Endodermal cell (in vitro differentiated cells): ENCODE measurements at places on chromosomes 16 and 17. TPM values are rescaled to one million over a fixed set of nuclear protein-coding genes. Genes with fewer than 3 reads are reported as not detected.

GRCh38 chr17:45940293-45940692, 45.9 kb downstream of the MAPT start:
- H3K36me3 ChIP-seq = no peaks in the 10 kb centered on the region
- H3K4me3 ChIP-seq = no peak overlapping the region
- H3K27me3 ChIP-seq = peaks cover 20% of the 10 kb centered on the region
- no peak overlapping the region for H3K27ac ChIP-seq
- peaks cover 5% of the 10 kb centered on the region for H3K4me1 ChIP-seq

DPEP2NB gene
- total RNA-seq = not detected in 2 replicates

DNA sequence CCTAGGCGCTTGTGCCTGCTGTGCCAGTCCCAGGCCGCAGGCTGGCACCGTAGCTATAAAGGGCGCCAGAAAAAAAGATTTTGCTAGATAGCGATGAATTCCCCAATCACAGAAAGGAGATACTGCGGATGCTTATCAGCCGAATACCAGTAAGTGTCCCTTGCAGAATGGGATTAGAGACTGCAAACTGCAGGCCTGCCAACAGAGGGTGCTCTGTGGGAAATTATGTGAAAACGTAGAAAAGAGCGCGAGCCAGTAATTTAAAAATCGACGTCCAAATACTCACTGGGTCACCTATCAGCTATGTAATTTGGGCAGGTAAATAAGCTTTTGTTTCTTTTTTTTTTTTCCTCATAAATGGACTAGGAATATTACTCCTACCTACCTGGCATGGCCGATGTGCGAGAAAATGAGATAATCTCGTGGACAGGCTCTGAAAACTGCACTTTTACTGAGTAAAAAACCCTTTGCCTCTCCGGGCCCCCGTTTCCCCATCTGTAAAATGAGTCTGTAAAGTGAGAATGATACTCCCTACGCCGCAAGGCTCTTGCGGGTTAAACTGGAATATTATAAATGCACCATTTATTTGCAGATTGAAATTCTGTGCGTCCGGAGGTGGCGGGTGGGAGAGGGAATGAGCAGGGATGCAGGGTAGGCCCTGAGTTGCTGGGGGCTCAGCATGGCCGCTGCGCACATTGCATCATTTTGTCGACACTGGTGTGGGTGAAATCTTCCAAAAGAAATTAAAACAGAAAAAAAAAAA, 1.2 kb upstream of the COG1 start:
- H3K4me1 ChIP-seq = peaks cover 5% of the 10 kb centered on the region
- peak overlapping the region; percentile 75 for H3K4me3 ChIP-seq
- DNase-seq = peak; percentile 95
- H3K27ac ChIP-seq = peak overlapping the region; percentile 79
- peaks cover 4% of the 10 kb centered on the region for H3K36me3 ChIP-seq

CA7 gene
- total RNA-seq = 0.61 TPM in 1 of 3 replicates, not detected in the others

GRCh38 chr17:29444589-29444988, 54.4 kb downstream of the TAOK1 start:
- H3K27me3 ChIP-seq = no peaks in the 10 kb centered on the region
- no peak for DNase-seq
- H3K36me3 ChIP-seq = peaks cover 26% of the 10 kb centered on the region
- H3K4me1 ChIP-seq = no peaks in the 10 kb centered on the region

DNA sequence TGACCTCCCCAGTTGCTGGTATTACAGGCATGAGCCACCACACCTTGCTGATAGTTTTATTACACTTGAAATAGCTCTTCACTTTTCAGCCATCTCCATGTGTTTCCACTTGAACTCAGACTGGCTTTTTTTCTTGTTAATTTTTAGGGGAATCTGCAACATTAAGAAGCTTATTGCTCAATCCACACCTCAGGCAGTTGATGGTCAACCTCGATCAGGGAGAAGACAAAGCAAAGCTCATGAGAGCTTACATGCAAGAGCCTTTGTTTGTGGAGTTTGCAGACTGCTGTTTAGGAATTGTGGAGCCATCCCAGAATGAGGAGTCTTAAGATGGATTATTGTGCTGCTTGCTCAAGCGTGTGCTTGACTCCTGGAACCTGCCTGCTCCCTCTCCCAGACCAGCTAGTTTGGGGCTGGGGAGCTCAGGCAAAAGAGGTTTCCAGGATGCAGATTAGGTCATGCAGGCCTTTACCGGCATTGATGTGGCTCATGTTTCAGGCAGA, 8.6 kb downstream of the ZNHIT3 start:
- peaks cover 90% of the 10 kb centered on the region for H3K36me3 ChIP-seq
- peak overlapping the region; percentile 13 for H3K27ac ChIP-seq
- no peaks in the 10 kb centered on the region for H3K27me3 ChIP-seq
- H3K4me1 ChIP-seq = peaks cover 20% of the 10 kb centered on the region

DNA sequence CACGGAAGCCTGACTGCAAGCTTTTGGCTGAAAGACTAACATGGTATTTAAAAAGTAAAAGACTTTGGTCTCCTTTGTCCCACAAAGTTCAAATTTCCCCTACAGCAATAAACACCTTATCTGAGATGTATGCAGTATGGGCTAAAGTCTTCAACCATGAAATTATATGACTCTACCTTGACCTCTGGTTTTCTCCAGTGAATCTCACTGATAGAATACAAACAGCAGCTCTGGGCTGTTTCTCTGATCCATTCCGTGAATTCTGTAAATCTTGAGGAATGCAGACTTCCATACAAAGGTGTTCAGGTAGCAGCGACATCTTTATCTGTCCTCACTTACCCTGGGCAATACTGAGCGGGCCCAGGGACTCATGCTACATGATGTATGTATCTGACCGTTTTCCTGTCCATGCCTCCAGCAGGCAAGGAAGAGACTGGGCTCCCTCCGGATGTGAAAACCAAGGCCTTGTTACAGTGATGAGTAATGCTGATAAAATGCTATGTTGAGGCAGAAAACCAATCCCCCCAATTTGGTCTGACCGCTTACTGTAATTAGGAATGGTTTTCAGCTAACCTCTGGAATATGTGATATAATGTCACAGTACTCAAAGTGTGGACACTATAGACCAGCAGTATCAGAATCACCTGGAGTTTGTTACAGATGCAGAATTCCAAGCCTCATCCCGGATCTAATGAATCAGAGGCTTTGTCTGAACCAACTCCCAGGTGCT, 589.8 kb downstream of the HS3ST4 start:
- no peak overlapping the region for H3K27ac ChIP-seq
- H3K4me3 ChIP-seq = no peak overlapping the region
- no peaks in the 10 kb centered on the region for H3K27me3 ChIP-seq
- H3K36me3 ChIP-seq = no peaks in the 10 kb centered on the region
- H3K4me1 ChIP-seq = no peaks in the 10 kb centered on the region

DNA sequence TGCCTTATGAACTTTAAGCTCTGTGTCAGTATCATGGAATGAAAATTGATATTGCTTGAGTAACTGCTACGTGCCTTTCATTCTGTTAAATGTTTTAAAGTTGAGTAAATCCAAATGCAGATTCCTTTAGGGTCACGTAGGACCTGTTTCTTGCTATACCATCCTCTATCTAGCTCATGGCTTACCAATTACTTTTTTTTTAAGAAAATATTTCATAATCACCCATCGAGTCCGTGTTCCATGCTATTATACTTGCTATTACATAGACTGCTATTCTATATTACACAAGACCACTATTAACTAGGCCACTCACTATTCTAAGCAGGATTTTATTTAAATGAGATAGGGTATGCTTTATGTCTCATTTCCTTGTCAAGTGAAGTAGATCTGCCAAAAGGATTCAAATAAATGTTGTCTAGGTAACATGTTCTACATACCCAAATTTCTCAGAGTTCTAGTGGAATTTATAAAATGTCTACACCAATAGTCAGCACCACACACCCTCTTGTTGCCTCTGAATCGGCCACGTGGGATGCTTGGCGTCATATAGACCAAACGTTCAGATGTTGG, 11.9 kb downstream of the ANKFN1 start:
- no peaks in the 10 kb centered on the region for H3K27me3 ChIP-seq
- no peaks in the 10 kb centered on the region for H3K36me3 ChIP-seq
- no peak overlapping the region for H3K27ac ChIP-seq
- H3K4me3 ChIP-seq = no peak overlapping the region
- no peak for DNase-seq

CCDC40 gene
- total RNA-seq = 11.9 to 38.9 TPM (median 30.1 TPM) in 3 replicates

- H3K4me3 ChIP-seq = no peak overlapping the region
- H3K4me1 ChIP-seq = peaks cover 1% of the 10 kb centered on the region
- DNase-seq = no peak
- peaks cover 100% of the 10 kb centered on the region for H3K27me3 ChIP-seq
These were observed 218.8 kb upstream of the FOXF1 start for GRCh38 chr16:86291491-86291890.

GRCh38 chr17:39667945-39668924, at the start of gene PNMT:
PNMT (plus strand) TSS chr17:39668453; CDS start chr17:39668476, 23 bp downstream.
- H3K27ac ChIP-seq = no peak within 1 kb of the TSS
- peak within 1 kb of the TSS; percentile 53 for H3K4me3 ChIP-seq
- peaks cover 50% of the 10 kb centered on the region for H3K27me3 ChIP-seq
- no peaks in the 10 kb centered on the region for H3K36me3 ChIP-seq
- peak; percentile 94 for DNase-seq

DNA sequence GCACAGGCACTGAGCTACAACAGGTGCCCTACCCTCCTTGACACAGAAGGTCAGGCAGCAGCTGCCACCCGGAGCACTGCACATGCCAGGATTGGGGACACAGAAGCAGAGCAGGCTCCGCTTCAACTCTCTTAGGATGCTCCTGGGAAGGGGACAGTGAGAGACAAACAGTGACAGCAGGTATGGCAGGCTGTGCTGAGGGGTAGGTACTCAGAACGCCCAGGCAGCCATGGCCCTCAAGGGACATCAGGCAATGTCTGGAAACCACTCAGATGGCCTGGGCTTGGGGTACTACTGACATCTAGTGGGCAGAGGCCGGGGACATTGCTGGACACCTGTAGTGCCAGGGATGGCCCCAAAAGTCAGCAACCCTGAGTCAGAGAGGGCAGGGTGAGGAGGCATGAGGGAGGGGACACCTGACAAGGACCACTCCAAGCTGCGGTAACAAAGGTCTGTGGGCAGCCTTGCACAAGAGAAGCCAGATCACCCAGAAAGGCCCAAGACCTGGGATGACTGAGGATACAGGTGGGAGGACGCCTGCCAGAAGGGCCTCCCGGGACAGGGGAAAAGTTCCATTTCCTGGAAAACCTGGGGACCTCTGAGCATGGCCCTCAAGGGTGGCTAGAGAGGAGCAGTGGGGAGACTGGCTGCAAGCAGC, 21.2 kb downstream of the PEMT start:
- no peaks in the 10 kb centered on the region for H3K4me1 ChIP-seq
- no peak overlapping the region for H3K27ac ChIP-seq
- no peaks in the 10 kb centered on the region for H3K27me3 ChIP-seq
- peak; percentile 85 for DNase-seq
- H3K4me3 ChIP-seq = no peak overlapping the region
- no peaks in the 10 kb centered on the region for H3K36me3 ChIP-seq

- H3K4me1 ChIP-seq = no peaks in the 10 kb centered on the region
- no peak within 1 kb of the TSS for H3K27ac ChIP-seq
- H3K36me3 ChIP-seq = no peaks in the 10 kb centered on the region
- peaks cover 63% of the 10 kb centered on the region for H3K27me3 ChIP-seq
- peak within 1 kb of the TSS; percentile 83 for H3K4me3 ChIP-seq
These were observed at the start of gene NXPH3 for GRCh38 chr17:49575679-49576087. NXPH3 (plus strand) TSS chr17:49575871; CDS start chr17:49576220, 349 bp downstream.

- H3K27me3 ChIP-seq = no peaks in the 10 kb centered on the region
- H3K36me3 ChIP-seq = peaks cover 14% of the 10 kb centered on the region
- no peak overlapping the region for H3K27ac ChIP-seq
- no peak overlapping the region for H3K4me3 ChIP-seq
These were observed 3.3 kb upstream of the CMTM1 start for GRCh38 chr16:66562986-66563385.

GRCh38 chr17:15441315-15441714, 26.1 kb downstream of the CDRT4 start:
- no peak for DNase-seq
- H3K4me3 ChIP-seq = no peak overlapping the region
- peaks cover 85% of the 10 kb centered on the region for H3K36me3 ChIP-seq
- H3K4me1 ChIP-seq = no peaks in the 10 kb centered on the region
- no peak overlapping the region for H3K27ac ChIP-seq

GRCh38 chr17:12709063-12709462, 43.4 kb downstream of the MYOCD start:
- H3K4me3 ChIP-seq = no peak overlapping the region
- H3K4me1 ChIP-seq = no peaks in the 10 kb centered on the region
- no peak for DNase-seq
- no peak overlapping the region for H3K27ac ChIP-seq

SLC22A31 gene
- 27.5 to 33.9 TPM (median 32.2 TPM) in 3 replicates for total RNA-seq

GRCh38 chr17:36183001-36183971, 6.8 kb upstream of the TBC1D3B start:
- peak overlapping the region; percentile 72 for H3K4me3 ChIP-seq
- peak; percentile 99 for DNase-seq
- H3K27me3 ChIP-seq = peaks cover 16% of the 10 kb centered on the region
- no peaks in the 10 kb centered on the region for H3K36me3 ChIP-seq
- H3K27ac ChIP-seq = no peak overlapping the region

DNA sequence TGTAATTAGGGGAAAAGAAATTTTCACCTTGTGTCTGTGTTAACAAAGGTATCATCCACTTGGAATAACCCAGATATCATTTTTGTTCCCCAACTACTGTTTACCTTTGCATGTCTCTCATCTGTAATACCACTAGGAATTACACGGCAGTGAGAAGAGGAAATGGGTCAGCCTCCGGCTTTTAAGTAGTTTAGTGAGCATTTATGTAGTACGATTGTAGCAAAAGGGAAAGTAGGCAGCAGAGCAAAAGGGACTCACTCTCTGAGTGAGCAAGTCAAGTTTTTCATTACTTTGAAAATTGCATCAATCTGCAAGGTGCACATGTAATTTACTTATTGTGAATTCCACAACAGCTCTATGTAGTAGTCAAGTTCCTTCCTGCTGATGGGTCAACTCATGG, 11.2 kb downstream of the PHF12 start:
- DNase-seq = no peak
- peaks cover 8% of the 10 kb centered on the region for H3K4me1 ChIP-seq
- peak overlapping the region; percentile 25 for H3K4me3 ChIP-seq
- peaks cover 75% of the 10 kb centered on the region for H3K36me3 ChIP-seq

- no peak for DNase-seq
These were observed 77.7 kb downstream of the RPH3AL start for GRCh38 chr17:274902-275301.

DNA sequence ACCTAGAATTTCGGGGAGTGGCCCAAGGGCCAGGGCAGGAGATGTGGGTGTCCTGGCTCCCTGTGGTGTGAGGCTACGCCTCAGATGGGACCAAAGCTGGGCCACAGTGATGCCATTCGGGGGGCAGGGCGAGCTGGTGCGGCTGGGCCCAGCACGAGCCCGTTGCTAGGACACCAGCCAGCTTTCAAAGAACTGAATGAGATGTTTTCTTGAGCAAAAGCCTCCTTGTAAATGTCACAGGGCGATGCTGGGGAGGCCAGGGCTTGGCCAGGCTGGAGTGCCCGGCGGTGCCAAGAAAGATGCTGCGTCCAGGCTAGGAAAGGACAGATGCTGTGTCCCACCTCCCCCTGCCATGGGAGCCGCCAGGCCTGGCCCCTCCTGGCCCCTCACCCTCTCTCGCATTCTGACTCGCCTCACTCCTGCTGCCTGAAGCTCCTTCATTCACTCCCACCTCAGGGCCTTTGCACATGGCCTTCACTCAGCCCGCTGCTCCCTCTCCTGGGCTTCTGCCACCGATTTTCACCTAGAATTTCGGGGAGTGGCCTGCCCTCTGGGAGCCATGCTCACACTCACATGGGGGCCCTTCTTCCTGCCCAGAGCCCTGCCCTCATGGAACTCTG, 39.1 kb downstream of the CPNE2 start:
- H3K36me3 ChIP-seq = no peaks in the 10 kb centered on the region
- no peak overlapping the region for H3K27ac ChIP-seq
- no peak for DNase-seq
